ENCODE measurements at places on chromosomes 1 and 21. TPM values are rescaled to one million over a fixed set of nuclear protein-coding genes. Genes with fewer than 3 reads are reported as not detected.

COL6A2 gene
- total RNA-seq: 0.67 TPM

SELL gene
- total RNA-seq: not detected

CELA2B gene
- total RNA-seq: not detected

MAP1LC3C gene
- not detected for total RNA-seq

SLC16A4 gene
- total RNA-seq: 198 TPM

ESPN gene
- total RNA-seq: 2.5 TPM

RAB29 gene
- 38.4 TPM for total RNA-seq

LORICRIN gene
- not detected for total RNA-seq

S100A3 gene
- 3.5 TPM for total RNA-seq

CD53 gene
- not detected for total RNA-seq

CD164L2 gene
- total RNA-seq: 1.7 TPM

GRCh38 chr1:29395736-29396437, 159.6 kb downstream of the PTPRU start:
- no peak for DNase-seq

GRCh38 chr21:27371975-27372331, 405.1 kb upstream of the ADAMTS5 start:
- no peak for DNase-seq

DNA sequence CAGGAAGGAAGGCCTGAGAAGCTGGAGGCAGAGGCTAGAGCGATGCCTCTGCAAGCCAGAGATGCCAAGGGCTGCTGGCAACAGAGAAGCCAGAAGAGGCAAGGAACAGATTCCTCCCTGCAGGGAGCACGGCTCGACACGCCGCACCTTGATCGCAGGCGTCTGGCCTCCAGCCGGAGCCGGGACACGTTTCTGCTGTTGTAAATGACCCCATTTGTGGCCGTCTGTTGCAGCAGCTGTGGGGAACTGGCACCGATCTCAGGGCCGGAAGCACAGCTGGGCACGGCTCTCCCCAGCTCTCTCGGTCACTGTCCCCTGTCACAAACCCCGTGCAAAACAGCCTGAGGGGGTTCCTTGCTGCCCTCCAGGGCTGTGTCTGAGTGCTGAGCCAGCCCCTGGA, 59.6 kb downstream of the SIK1 start:
- DNase-seq: no peak

DNA sequence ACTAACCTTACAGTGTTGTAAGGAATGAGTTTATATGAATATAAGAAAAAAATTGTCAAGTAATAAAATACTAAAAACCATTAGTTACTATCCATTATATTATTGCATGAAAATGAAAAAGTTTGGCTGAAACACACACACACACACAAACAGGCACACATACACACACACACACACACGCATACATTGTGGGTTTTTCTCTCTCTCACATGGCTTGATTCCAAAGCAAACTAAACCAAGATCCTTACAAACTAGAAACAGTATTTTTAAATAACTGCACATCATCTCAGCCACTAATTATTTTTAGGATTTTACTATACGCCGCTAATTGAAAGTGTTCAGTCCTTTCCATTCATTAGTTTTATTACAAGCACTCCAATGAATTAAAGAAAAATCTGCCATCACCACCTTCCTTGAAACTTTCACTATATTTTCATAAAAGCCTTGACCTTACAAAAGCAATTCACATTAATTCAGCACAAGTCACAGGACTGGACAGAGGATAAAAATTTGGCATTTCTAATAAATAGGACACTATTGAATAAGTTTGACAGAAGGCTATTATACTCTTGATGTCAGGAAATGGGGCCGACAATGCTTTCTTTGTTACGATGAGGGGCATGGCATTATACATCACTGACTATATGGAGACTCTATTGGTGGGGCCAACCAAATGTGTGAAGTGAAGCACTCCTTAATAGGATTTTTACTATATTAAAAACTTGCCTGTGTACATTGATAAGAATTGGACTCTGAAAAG, 187.0 kb upstream of the ESRRG start:
- DNase-seq: peak; percentile 34

DNA sequence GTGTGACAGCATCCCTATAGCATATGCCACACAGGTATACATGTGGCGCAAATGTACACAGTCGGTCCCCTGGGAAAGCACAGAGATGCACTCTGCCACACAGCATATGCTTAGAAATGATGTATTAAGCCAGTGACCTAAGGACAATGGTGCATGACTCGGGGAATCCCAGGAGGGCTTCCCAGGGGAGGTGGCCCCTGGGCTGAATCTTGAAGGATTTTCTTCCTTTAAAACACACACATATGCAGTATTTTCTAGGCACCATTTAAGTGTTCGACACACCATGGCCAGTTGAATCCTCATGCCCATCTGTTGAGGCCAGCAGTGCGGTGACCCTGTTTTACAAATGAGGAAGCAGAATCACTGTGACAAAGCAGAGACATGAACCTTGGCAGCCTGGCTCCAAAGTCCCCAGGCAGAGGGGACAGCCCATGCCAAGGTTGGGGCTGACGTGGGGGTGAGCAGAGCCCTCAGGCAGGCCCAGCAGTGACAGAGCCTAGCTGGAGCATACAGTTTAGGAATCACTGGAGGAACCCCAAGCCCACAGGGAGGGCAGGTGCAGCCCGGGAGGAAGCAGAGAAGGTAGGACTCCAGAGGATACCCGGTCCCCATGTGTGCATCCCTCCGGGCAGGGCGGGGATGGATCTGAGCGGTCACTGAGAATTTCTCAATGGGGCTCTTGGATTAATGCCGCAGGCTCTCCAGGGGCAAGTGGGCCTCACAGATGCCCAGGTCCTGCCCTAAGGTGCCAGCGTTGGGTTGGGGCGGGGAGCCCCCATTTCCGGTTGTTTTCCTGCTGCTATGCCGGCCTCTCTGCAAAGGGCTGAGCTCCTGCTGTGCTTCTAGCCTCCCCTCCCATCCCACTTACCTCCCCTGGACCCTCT, 28.4 kb downstream of the WNT3A start:
- no peak for DNase-seq

GRCh38 chr1:12028248-12028647, 8.9 kb downstream of the MIIP start:
- no peak for DNase-seq

DNA sequence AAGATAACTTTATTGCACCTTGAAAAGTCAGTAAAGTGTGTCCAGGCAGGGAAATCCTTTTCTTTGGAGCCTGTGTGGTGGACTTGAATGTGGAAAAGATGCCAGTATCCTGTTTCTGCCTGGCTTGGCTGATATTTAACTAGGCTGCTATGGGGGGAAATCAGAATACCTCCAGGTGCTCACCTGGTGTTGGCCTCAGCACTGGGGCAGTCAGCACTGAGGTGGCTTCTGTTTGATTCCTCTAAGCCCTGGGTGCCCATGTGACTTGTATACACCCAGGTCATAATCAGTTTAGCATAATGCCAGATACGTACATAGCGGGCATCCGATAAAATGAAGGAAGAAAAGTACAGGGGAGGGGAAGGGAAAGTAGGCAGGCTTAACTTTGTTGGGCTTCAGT, 7.2 kb downstream of the PHGDH start:
- no peak for DNase-seq

DNA sequence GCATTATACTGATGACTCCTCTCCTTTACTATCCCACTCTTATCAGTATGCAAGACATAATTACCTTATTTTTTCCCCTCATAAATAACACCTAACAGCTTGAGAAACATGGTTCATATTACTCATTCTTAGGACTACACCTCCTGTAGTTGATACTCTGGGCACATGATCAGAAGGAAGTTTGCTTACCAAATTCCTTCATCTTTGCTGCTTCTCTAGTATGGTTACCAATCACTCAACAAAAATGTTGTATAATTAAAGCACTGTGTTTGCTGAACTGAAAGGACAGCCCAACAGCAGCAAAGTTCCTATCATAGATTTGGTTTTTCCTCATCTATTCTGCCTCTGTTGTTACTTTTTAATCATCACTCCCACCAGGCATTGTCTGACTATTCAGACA, 586.3 kb downstream of the LRRIQ3 start:
- DNase-seq: no peak

- DNase-seq: no peak
Observed at GRCh38 chr21:39182016-39182415, 1.2 kb downstream of the PSMG1 start.

DNA sequence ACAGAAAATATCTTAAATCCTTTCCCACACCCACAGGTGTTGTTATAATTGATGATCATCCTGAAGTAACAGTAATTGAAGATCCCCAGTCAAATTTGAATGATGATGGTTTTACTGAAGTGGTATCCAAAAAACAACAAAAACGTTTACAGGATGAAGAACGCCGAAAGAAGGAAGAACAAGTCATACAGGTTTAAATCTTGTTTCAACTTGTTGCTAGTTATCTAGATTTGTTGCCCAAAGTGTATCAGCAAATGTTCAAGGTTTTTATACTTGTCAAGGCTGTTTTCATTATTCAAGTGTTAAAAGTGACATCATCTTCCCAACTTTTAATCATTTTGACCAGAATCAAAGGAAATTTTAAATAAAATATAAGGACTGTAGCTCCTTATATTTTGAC, 64.7 kb downstream of the PRRC2C start:
- peak; percentile 69 for DNase-seq

GRCh38 chr1:207963427-207964194, 52.7 kb upstream of the CD34 start:
- peak; percentile 75 for DNase-seq

- DNase-seq: no peak
Observed at GRCh38 chr1:48940962-48941732, 164.5 kb upstream of the BEND5 start.

DNA sequence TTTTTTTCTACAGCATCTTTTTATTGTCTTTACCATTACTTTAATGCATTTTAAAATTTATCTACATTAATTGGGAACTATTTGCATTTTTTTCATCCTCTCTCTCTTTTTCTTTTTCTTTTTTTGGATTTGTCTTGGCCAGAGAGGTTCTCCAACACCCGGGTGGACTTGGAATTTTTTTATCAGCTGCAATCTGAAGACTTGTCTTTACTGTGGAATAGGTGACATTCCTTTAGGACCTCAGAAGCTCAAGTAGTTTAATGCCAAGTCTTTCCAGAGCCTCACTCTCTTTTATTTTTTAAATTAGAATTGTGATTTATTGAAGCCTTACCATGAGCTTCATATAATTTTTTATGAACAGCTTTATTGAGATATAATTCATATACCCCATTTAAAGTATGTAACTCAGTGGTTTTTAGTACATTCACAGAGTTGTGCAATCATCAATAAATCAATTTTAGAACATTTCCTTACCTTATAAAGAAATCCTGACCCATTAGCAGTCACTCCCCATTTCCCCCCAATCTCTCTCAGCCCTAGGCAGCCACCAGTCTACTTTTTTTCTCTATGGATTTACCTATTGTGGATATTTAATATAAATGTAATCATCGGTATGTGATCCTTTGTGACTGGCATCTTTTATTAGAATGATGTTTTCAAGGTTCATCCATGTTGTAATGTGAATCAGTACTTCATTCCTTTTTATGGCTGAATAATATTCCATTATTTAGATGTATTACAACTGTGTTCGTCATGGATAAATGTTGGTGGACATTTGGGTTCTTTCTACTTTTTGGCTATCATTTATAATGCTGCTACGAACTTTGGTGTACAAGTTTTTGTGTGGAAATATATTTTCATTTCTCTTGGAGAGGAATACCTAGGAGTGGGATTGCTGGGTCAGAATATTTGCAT, 6.2 kb downstream of the TUFT1 start:
- no peak for DNase-seq

DNA sequence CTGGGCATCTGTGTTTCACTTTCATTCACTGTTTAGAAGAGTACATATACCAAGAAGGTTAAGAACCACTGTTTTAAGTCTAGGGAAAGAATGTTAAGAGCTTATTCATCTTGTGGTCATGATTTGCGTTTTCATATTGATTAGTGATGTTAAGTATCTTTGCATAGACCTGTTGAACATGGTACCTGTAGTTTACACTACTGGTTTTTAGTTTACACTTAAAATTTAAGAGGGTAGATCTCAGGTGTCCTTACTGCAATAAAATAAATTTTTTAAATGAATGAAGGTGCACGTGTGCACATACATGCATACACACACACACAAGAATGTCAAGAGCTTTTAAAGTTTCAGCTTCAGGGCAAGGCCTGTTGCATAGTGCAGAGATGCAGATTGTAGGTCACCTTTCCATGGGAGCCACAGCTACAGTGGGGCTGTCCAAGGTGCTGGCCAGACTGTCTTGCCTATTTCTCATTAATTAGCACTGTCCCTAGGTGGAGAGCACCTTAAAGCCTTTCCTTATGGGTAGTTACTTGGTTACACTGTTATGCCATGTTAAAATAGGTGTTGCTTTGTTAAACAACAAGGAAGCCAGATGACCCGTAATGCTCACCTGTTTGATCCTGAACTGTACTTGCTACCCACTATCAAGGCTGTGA, 543.0 kb upstream of the DAB1 start:
- peak; percentile 58 for DNase-seq

- DNase-seq: no peak
Observed at GRCh38 chr1:240413732-240414131, 198.2 kb downstream of the GREM2 start.

- DNase-seq: no peak
Observed at GRCh38 chr1:27955076-27955475, 4.7 kb upstream of the XKR8 start.
